ENCODE measurements at places on chromosomes 11 and 22.

DNA sequence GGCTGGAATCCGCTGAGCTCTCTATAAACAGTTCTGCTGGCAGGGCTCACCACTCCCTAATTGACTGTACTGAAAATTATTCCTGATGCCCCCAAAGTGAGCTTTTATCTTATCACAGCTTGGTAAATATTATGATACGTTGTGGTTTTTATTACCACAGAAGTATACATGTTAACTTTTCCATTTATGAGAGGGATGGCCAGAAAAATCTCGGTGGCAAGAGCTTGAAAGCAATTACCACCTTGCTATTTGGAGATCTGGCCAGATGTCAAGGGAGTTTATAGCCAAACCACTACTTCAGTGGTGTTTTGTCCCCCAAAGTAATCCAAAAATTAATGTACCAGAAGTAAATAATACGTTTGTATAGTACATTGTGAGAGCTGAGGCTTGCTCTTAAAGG, 75.4 kb upstream of the RCN1 start:
- DNase-seq, result no peak

GRCh38 chr11:112106070-112106469, 19.4 kb downstream of the SDHD start:
- no peak for DNase-seq

DNA sequence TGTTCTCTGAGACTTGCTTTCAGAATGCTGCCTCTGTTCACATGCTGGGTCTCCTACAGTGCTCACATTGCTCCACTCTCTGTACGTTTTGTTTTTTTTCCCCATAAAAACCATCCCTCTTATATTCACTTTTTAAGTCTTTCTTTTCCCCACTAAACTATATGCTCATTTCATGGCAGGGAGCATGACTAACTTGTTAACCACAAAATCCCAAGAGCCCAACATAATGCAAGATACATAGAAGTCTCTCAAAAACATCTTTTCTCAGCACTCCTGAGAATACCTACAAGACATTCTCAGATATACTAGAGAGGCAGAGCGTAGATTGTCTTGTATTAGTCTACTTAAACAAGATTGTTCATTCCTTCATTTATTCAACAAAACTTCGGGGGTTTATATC, 73.3 kb downstream of the FAM76B start:
- DNase-seq, result no peak

DNA sequence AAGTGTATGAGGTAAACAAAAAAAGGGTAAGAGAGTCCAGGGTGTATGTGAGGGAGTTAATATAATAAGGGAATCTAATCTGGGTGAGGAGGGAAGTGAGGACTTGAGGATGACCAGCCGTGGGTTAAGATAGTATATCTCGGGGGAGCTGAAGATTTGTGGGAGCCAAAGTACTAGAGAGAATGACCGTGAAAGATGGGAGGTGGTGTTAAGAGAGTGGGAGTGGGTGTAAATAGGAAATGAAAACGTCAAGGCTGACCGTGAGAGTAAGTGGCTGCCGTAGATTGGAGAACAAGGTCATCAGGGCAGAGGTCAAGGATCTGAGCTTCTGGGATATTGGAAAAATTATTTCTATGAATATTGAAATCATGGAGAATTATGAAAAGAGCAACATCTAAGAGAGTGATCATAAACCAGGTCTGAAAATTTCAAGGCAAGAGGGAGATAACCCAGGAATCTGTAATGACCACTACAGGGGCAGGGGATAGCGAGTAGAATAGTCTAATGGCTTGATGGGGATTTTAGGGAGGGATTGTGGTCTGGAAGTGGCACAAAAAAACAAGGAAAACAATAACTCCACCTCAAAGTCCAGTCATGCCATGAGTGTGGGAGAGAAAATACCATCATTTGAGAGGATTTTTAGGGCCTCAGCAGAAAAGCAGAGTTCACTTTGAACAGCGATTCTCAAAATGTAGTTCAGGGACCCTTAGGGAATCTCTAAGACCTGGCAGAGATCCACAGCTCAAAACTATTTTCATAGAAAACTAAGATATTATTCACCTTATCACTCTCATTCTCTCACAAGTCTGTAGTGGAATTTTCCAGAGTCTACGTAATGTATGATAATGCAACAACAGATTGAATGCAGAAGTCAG, 72.0 kb downstream of the PRR5L start:
- peak; percentile 29 for DNase-seq

- DNase-seq, result peak; percentile 29
Observed at GRCh38 chr11:96373826-96374225, 15.9 kb downstream of the CCDC82 start.

DNA sequence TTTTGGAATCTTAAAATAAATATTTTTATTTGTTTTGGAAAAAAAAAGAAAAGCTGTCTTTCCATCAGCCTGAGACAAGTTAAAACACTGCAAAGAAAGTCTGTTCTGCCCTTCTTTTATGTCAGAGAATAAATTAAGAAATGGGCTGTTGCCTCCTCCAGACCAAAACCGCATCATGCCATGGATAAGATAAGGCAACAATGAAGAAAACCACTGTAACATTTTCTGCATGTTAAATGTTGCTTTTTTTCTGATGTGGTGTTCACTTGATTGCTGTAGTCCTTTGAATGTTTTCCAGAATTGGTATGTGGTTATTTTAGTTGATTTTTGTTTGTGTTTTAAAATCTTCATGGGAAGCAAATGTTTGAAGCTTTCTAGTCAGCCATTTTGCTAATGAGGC, 319.2 kb upstream of the CNTN5 start:
- DNase-seq, result no peak

GRCh38 chr11:23179609-23180008, 319.3 kb upstream of the CCDC179 start:
- DNase-seq, result no peak

GRCh38 chr11:92482492-92483060, 258.0 kb downstream of the FAT3 start:
- no peak for DNase-seq

GRCh38 chr11:66477263-66478201, 2.7 kb upstream of the DPP3 start:
- no peak for DNase-seq

- DNase-seq, result no peak
Observed at GRCh38 chr11:68081691-68082090, 39.5 kb downstream of the CHKA start.

All from inflammatory macrophage (primary cell).